Fibroblast of lung (primary cell): ENCODE measurements at places on chromosomes 4 and X.

GRCh38 chrX:25016938-25017598 lies 1.3 kb upstream of the ARX start:
- DNase-seq, result no peak

DNA sequence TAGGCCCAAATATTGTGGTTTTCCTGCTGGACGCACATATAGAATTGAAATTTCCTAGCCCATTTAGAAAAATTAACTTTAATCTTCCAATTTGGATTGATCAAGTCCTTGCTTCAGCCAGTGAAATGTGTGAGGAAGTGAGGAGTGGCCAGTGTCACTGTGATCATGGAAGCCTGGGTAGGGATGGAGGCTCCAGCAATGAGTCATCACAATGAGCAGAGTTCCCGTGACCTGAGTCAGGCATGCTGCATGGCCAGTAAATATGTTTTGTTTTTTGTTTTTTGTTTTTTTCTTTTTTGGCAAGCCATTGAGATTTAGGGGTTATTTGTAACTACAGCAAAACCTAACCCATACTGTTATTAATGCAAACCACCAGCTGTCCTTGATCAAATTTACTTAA lies 52.1 kb downstream of the IDS start:
- peak; percentile 45 for DNase-seq

- DNase-seq, result peak; percentile 45
Observed at GRCh38 chr4:113699772-113700171, 61.8 kb downstream of the CAMK2D start.

DNA sequence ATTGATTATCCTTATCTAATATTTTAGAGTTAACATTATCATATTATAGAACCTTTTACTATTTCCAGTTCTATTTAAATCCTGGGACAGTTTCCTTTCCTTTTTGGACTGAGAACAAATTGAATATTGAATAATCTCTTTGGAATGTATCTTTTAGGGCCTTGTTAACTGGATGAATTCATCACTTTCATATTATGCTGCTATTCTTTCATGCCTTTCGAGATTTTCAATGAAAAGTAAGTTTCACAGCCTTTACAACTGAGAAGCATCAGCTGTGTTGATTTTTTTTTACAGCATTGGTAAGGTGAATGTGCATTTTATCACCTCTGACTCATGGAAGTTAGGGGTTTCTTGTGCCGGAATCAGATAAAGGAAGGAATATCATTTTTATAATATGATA lies 39.6 kb downstream of the PDLIM5 start:
- peak; percentile 48 for DNase-seq

DNA sequence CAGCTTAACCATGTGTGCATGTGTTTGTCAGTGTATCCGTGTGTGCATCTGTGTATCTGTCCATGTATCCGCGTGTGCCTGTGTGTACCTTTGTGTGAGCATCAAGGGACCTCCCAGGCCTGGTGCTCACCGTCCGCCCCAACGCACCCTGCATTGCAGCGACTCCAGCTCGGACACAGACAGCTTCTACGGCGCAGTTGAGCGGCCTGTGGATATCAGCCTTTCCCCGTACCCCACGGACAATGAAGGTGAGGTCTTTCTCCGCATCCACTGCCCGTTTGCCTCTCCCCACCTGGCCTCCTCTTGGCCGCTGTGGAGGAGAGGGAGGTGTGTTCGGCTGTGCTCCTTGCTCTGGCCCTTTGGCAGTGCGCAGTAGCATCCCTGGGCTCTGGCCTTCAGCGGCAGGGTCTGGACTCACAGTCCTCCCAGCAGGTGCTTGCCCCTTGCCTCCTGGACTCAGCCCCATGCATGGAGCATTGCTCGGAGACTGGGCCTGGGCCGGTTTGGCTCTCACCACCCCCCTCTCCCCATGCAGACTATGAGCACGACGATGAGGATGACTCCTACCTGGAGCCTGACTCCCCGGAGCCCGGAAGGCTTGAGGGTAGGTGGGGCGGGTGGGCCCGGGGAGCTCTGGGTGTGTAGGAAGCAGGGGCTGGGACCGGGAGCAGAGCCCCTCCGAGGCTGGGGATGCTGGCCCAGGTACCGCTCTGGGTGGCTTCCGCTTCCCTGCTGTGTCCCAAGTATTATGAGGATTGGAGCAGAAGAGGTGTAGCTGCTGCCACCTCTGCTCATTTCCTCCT lies 16.4 kb upstream of the ADD1 start:
- no peak for DNase-seq

- DNase-seq, result no peak
Observed at GRCh38 chrX:102650903-102651241, 411 bp upstream of the GPRASP1 start.

- DNase-seq, result no peak
Observed at GRCh38 chrX:143027275-143027674, 1.5 kb downstream of the SPANXN4 start.

DNA sequence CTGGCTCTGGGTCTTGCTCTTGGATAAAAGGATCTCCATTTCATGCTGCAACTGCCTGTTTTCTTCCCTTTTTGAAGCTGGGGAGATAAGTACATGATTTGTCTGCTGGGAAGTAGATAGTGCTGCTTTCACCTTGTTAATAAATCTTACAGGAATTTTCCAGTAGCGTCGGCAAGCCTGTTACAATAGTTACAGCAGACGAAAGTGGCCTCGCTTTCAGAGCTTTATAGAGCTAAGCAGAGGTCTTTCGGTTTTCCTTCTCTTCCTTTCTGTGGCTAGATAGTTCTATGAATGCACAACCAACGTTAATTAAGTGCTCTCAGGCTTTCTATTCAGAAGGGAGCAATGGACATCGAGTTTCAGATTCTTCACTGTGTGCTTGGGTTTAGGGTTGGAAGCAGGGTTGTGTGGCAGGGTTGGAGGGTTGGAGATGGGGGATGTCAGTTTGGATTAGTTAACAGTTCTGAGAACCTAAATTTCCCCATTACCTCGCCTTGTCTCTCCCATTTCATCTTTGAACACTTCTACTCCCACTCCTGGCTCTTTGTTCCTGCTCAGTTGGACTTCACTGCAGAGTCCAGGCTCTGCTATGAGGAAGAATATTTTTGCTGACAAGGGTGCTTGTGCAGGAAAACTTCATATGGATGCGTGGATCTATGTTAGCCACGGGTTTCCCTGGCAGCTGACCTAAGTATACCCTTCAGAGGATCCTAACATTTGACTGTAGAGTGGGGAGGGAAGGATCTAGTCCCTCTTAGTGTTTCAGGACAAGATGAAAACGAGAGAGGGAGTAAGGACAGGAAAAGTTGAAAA lies 237.9 kb downstream of the ARHGAP10 start:
- DNase-seq, result no peak

GRCh38 chr4:27011401-27011800 lies 150.8 kb downstream of the STIM2 start:
- no peak for DNase-seq

DNA sequence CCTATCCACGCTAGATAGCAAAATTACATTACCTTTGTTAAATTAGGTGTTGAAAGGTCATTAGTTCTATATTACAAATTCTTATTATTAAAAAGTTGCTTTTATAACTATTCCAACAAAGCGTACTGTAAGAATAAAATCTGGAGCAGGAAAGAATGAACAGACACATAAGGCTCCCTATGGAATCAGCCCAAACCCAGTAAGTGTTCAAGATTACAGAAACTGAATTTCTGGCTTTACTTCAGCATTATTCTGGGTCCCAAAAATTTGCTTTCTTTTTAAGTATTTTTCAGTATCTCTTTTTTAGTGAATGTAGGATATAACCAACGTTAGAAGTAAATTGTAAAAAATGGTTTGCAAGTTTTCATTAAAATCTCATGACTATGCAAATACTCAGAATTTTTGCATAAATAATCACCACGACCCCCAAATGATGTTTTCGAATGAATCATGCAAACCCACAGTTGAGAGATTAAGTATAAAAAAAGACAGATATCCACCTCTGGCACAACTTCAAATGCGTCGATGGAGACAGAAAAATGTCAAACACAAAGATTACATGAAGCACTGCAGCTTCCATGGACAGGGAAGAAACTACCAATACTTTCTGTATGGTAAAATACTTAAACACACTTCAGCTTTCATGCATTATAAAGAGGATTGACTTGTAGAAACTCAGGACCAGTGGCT lies 238.5 kb downstream of the RASL11B start:
- peak; percentile 90 for DNase-seq

GRCh38 chr4:152894673-152895072 lies 41.5 kb upstream of the FHDC1 start:
- DNase-seq, result peak; percentile 84

DNA sequence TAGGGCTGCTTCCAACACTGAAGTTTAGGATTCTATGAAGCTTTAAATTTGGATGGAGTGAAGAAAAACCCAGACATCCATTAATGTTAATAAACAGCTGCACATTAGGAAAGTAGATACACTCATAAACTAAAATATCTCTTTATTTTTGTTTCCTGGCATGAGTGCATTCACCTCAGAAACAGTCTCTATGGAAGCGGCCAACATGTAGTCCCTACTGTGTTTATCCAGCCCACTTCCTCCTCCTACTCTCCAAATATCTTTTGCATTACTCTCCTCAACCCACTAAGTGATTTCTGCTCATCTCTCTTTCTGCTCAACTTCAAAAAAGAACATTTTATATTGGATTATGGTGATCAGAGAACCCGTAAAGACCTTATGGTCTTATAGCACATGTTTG lies 180.3 kb upstream of the MXRA5 start:
- no peak for DNase-seq

DNA sequence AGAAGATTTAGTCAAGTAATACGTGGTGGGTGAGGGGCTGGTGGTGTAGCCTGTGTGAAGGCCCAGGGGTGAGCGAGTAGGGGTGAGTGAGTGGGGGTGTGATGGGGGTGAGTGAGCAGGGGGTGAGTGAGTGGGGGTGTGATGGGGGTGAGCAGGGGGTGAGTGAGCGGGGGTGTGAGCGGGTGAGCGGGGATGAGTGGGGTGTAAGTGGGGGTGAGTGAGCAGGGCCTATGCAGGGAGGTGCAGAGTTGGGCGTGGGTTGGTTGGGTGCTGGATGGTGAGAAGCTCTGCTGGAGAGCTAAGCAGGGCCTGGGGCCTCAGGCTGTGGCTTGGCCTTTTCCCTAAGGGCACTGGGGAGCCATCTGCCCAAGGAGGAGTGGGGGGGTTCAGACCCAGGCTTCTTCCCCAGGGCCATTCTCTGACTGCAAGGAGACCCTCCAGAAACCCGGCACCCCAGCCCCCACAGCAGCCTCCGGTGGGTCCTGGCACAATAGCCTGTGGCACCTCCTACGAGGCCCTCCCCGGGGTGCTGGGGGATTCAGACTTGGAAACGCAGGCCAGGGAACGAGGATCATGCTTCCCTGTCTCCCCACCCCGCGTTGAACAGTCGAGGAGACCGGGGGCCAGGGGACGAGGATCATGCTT lies 30.4 kb downstream of the SH3TC1 start:
- no peak for DNase-seq

GRCh38 chrX:55006827-55007621 lies 6.9 kb downstream of the APEX2 start:
- DNase-seq, result no peak

GRCh38 chrX:121949041-121949760 lies 901.8 kb downstream of the GLUD2 start:
- DNase-seq, result no peak

DNA sequence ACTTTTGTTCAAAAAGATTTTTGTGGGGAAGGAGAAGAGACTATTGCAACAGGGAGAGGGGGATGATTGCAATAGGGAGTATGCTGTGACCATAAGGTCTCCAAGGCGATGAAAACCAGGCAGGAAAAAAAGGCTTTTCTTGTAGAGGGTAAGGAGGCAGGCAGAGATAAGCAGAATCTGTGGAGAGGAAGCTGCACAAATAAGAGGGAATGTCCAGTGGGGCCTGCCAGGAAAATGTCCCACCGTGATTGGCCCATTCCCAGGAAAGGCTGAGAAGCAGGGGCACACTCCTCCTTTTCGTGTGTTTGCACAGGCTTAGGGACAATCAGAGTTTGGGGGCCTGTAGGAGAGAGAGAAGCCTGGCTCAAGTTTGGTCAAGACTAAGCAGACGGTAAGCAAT lies 29.1 kb downstream of the SPACA5 start:
- no peak for DNase-seq

GRCh38 chr4:30117433-30117832 lies 602.7 kb upstream of the PCDH7 start:
- no peak for DNase-seq

DNA sequence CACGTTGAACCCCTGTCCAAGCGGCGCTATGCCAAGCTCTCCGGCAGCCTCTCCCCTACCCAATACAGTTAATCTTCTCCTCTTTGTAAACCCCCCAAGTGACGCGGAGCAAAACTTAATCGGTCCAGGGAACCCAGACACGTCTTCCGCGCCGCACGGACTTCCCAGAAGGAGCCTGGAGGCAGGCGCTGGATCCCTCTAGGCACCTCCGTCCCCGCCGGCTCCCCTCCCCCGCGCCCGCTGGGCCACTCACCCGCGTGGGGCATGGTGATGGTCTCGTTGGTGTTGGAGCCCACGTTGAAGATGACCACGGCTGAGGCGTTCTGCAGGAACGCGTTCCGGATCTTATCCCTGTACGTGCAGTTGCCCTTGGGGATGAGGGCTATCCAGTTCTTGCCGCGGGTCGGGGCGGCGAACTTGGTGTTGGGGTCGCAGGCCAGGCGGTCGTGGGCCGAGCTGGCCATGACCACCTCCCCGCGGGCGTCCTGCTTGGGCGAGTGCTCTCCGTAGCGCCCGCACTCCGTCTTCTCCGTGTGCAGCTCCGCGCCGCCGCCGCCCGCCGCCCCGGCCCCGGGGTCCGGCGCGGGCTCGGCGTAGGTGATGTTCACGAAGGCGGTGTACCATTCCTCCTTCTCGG lies 1.1 kb downstream of the RNF150 start:
- DNase-seq, result peak; percentile 44

GRCh38 chrX:67781132-67781531 lies 237.3 kb downstream of the AR start:
- DNase-seq, result no peak

GRCh38 chrX:8027827-8028226 lies 100.6 kb upstream of the PNPLA4 start:
- DNase-seq, result no peak

- DNase-seq, result peak; percentile 27
Observed at GRCh38 chr4:122992057-122992456, 69.7 kb upstream of the NUDT6 start.

DNA sequence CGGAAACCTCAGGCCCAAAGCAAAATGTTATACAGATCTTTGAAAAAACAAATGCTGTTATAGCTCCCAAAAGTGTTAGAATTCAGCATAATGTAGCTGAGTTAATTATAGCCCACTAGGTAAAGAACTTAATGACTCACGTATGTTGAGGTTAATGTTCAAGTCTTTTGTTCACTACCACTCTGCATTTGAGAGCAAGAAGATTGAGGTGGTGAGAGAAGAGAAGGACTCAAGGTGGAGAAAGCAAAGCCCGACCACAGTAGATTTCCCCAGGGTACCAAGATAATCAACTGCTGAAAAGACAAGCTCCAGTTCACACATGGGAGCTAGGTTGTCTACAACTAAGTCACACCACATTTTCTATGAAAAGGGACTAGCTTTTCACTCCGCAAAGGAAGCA lies 480.2 kb downstream of the DTHD1 start:
- DNase-seq, result no peak

- peak; percentile 40 for DNase-seq
Observed at GRCh38 chrX:47633689-47634590, 4.2 kb upstream of the CFP start.

DNA sequence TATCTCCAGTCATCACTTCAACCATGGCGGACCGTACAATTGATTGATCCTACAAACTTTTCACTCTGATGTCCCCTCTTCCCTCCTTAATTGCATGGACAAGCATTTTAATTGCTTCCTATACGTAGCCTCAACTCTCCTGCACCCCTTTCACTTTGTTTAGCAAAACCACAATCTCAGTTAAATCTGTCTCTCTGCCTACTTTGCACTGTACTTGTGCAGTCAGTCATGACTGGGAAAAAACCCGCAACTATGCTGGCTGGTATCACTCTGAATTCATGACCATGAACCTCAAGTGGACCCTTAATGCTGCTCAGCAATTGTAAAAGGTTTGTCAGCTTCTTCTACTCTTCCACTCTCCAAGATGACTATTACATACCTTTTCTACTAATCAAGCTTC lies 51.7 kb upstream of the AFF2 start:
- no peak for DNase-seq
